ENCODE measurements at places on chromosomes 5 and 9.

DNA sequence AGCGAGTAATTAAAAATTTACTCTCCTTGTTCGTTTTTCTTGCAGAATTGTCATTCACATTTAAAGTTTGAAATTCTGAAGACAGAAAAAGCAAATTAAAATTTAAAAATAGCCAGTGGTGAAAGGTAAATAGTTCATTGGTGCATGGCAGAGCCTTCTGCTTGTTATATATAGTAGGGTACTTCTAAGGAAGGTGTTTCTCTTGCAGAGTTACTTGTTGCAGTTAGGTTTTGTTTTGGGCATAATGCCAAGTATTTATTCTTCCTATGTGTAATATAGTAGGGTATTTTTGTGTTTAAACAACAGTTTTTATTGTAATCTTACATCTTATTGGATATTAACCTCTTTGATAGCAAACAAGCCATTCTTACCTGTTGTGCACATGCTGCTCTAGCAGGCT lies 179.4 kb downstream of the KDM4C start:
- DNase-seq: no peak

DNA sequence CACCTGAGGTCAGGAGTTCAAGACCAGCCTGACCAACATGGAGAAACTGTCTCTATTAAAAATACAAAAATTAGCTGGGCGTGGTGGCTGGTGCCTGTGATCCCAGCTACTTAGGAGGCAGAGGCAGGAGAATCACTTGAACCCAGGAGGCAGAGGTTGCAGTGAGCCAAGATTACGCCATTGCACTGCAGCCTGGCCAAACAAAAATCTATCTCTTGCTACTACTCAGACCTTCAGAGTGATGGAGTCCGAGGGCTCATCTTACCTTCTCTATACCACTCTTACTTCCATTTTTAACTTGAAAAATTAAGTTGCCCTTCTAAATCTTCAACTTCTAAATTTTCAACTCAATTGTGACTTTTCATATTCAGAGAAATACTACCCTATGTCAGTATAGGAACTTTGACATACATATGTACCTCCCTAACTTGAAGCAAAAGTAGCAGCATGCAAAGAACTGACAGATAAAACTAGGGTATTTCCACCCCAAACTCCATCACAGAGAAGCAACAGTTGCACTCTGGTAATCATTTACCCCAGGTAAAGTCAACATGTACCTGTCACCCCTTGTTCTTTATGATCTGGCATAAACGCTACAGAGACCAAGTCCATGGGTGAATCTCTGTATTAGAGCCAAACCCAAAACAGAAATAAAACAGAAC lies 11.4 kb downstream of the ZFAND5 start:
- DNase-seq: no peak

- DNase-seq: no peak
Measured at GRCh38 chr9:98989036-98990000, 45.6 kb downstream of the COL15A1 start.

GRCh38 chr5:137604348-137605095 lies 105.4 kb upstream of the SPOCK1 start:
- no peak for DNase-seq

- no peak for DNase-seq
Measured at GRCh38 chr5:163614787-163615186, 109.4 kb downstream of the MAT2B start.

Data from activated CD8-positive, alpha-beta memory T cell treated with anti-CD3 and anti-CD28 coated beads for 1 hour (primary cell).